T-helper 17 cell (primary cell): ENCODE measurements at places on chromosomes 2 and 18. TPM values are rescaled to one million over a fixed set of nuclear protein-coding genes. Genes with fewer than 3 reads are reported as not detected.

DNA sequence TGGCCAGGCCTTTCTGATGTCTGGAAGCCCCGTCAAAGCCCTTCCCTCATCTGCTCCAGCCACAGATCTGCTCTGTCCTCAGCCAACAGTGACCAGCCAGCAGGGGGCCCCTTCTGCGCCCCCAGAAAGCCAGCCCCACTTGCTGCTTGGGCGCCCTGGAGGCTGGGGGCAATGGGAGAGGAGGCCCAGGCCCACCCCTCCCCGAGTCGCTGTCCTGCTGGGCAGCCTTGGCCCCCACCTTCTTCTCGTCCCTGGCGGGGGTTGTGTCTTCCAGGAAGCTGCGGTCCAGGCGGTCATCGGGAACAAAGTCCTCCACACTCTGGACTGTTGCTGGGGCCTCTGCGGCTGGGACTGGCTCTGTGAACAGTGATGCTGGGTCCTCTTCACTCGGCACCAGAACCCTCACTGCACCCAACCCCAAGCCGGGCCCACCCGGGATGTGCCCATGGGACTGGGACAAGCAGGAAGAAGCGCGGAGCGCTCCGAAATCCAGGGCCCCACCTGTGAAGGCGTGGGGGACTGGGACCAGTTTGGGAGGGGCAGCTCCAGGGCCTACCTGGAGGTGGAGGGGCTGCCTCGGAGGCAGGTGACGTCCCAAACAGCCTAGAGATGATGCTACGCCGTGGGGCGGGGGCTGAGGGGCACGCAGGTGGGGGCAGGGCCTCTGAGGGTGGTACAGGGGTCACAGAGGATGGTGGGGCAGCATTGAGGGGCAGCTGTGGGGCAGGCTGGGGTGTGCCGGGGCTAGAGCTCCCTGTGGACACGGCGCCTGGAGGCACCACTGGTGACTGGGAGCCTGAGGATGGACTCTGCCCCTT is 257.6 kb downstream of the ANKRD30B start:
- H3K4me3 ChIP-seq = no peak overlapping the region
- no peaks in the 10 kb centered on the region for H3K36me3 ChIP-seq
- H3K27ac ChIP-seq = no peak overlapping the region
- no peaks in the 10 kb centered on the region for H3K27me3 ChIP-seq
- DNase-seq = no peak

GRCh38 chr2:30400151-30400954 is 46.7 kb upstream of the LCLAT1 start:
- DNase-seq = no peak
- H3K27me3 ChIP-seq = peaks cover 5% of the 10 kb centered on the region
- no peaks in the 10 kb centered on the region for H3K36me3 ChIP-seq
- no peaks in the 10 kb centered on the region for H3K4me1 ChIP-seq

DNA sequence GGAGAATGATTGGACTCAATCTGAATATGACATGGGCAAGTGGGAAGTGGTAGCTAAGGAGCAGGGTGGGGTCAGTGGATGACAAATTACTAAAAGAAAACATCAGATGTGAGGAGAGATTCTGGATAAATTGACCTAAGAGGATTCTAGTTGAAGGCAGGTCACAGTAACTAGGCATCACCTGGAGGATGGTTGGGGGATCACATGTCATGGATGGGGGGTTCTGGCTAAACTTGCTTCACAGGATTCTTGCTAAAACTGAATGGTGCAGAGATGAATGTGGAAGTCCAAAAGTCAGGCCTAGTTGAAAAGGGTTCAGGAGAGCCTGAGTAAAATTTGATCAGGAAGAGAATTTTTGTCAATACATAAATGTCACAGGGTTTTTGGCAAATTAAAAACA is 18.3 kb downstream of the CLHC1 start:
- H3K27me3 ChIP-seq = no peaks in the 10 kb centered on the region
- no peaks in the 10 kb centered on the region for H3K36me3 ChIP-seq
- H3K4me3 ChIP-seq = no peak overlapping the region
- no peak for DNase-seq
- no peaks in the 10 kb centered on the region for H3K4me1 ChIP-seq
- peak overlapping the region; percentile 6 for H3K27ac ChIP-seq

GRCh38 chr2:107801498-107801897 is 25.2 kb upstream of the RGPD4 start:
- no peaks in the 10 kb centered on the region for H3K36me3 ChIP-seq
- no peaks in the 10 kb centered on the region for H3K4me1 ChIP-seq
- no peak overlapping the region for H3K27ac ChIP-seq
- DNase-seq = no peak

GRCh38 chr18:67634631-67635338 is 118.3 kb upstream of the DSEL start:
- H3K4me3 ChIP-seq = no peak overlapping the region
- no peaks in the 10 kb centered on the region for H3K4me1 ChIP-seq
- no peak overlapping the region for H3K27ac ChIP-seq
- no peaks in the 10 kb centered on the region for H3K36me3 ChIP-seq
- no peak for DNase-seq
- peaks cover 4% of the 10 kb centered on the region for H3K27me3 ChIP-seq

DNA sequence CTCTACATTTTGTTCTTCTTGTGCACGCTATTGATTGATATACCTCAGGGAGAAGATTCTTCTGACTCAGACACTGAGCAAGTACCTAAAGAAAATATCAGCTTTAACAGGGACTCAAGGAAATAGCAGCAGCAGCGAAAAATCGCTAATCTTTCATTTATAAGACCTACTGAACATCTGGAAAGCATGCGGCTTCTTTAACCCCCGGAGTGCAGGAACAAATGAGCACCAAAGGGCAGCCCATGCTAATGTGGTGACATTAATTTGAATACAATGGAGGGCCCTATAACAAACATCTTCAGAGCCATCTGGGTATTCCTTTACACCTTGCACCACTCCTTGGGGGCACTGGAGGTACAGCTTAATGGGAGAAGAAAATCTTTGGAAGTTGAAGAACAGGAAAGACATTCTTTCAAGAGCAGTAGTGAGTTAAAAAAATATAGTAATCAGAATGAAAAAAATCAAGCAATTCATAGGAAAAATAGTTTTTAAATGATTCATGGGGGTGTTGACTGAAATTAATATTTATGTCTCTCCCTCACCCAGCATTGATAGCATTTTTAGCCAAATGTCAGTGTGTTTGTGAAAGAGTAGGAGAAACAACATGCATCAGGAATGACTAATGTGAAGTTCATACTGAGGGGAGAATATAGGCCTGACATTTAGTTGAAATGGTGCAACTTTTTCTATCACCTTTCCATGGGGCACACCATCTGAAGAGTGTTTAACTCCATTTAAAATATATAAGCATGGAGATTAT is 281.7 kb downstream of the HRH4 start:
- H3K4me3 ChIP-seq = no peak overlapping the region
- peaks cover 33% of the 10 kb centered on the region for H3K27me3 ChIP-seq
- H3K4me1 ChIP-seq = peaks cover 1% of the 10 kb centered on the region

The SRSF7 gene
- total RNA-seq = 772 TPM

The MRPL53 gene
- 31.4 TPM for total RNA-seq
